ENCODE measurements at places on chromosomes 7 and 10.

- DNase-seq: no peak
Observed at GRCh38 chr7:94540428-94540827, 30.8 kb downstream of the CASD1 start.

DNA sequence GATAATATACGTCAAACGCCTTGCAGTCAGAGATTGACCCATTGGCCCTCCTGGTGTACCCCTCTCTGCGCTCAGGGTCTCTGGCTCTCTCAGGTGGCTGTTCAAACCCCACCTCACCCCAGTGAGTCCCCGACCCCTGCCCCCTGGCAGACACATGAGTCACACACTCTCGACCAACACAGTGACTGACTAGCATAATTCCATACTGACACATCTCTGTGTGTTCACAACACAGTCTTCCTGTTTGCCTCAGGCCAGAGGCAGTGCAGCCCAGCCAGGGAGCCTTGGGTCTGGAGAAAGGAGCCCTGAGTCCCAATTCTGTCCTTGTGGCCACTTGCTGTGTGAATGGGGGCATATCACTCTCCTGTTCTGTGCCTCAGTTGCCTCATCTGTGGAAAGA, 40.1 kb downstream of the PALD1 start:
- DNase-seq: no peak

GRCh38 chr7:35624299-35625186, 70.4 kb downstream of the HERPUD2 start:
- peak; percentile 73 for DNase-seq

DNA sequence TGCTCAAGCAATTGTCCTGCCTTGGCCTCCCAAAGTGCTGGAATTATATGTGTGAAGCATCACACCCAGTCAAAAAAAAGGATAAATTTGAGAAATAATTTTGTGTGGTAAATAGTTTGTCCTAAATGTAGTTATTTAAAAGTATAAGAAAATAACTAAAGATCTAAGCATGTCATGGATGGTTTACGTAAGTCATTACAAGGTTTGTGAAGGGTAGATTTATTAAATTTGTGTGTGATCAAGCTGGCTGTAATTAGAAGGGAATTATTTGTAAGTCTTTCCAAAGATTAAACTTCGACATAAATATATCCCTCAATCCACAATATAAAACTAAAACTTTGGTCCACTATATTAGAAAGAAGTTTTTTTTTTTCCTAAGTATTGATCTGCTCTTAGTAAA, 28.6 kb downstream of the ORC5 start:
- no peak for DNase-seq

DNA sequence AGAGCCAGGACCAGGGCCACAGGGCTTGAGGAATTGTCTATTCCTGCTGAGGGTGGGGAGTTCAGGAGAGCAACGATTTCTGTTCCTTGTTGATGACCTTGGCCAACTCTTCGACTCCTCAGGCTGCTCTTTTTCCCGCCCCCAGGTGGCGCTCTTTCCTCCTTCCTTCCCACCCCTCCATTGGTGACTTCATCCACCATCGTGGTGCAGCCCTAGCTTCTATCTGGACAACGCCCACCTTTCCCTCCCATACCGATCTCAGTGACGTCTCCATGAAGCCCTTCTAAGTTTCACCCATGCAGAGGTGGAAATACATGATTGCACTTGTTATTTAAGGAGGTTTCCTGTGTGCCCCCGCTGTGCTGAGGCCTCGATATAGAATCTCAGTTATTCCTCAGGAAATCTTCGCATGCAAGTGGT, 22.1 kb upstream of the CARD11 start:
- DNase-seq: peak; percentile 47

GRCh38 chr7:77407906-77408305, 8.2 kb downstream of the GSAP start:
- DNase-seq: no peak
